ENCODE measurements at places on chromosomes 6 and 20.

GRCh38 chr6:53795340-53795701, 516 bp downstream of the LRRC1 start:
- peak; percentile 42 for DNase-seq

DNA sequence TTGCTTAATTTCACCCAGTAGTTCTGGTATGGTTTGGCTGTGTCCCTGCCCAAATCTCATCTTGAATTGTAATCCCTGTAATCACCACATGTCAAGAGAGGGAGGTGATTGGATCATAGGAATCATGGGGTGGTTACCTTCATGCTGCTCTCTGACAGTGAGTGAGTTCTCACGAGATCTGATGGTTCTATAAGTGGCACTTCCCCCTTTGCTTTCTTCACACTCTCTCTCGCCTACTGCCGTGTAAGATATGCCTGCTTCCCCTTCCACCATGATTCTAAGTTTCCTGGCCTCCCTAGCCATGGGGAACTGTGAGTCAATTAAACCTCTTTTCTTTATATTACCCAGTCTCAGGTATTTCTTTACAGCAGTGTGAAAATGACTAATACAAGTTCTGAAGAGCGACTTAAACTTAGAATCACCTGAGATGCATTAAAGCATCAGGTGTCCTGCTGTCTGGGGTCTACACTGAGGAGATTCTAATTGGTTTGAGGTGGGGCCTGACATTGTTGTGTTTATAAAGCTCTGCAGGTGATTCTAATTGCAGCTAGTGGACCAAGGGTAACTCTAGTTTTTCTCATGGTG, 82.1 kb upstream of the DTNBP1 start:
- DNase-seq: no peak

DNA sequence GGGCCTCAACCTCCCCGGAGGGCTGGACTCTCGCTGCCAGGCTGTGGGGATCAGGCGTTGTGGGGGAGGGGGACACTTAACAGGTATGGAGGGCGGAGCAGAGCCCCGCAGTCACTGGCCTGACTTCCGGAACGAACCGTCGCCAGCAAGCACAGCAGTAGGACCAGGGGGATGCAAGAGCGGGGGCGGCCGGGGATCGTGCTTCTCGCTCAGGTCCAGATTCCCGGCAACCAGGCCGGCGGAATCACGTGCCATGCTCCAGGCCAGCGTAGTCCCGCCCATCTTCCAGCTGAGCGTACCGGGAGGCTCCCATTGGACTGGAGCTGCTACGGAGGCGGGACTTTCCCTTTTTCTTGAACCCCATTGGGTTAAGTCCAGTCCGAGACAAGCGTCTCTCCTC, 10.0 kb upstream of the POU5F1 start:
- DNase-seq: no peak

- DNase-seq: no peak
Observed at GRCh38 chr6:121994919-121995318, 404.5 kb upstream of the HSF2 start.

GRCh38 chr6:56214041-56214702, 33.2 kb downstream of the COL21A1 start:
- no peak for DNase-seq

DNA sequence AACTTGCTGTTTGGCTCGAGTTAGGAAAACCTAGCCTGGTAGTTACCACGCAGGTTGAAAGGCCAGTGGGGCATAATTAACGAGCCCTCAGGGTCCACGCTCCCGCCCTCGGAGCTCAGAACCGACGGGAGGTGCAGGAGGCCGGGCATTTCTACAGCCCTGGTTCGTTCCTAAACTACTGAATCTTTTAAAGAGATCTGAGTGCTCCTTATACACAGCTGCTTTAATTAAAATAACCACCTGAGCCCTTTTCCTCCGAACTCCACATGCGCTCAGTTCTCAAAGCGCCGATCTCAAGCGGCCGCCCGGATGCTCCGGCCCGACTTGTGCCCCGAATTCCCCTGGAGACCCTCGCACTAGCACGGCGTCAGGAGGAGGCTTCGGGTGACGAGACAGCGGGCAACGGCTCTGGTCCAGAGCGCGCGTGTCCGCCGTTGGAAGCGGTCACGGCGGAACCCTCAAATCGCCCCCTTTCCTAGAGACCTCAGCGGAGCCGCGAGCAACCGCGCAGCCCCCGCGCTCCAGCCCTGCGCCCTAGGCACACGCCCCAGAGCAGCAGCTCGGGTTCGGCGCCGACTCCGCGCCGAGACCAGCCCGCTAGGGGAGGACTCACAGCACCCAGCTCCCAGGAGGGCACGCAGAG, 397 bp downstream of the WDR27 start:
- DNase-seq: no peak

- DNase-seq: no peak
Observed at GRCh38 chr6:145258122-145258521, 477.2 kb downstream of the EPM2A start.

DNA sequence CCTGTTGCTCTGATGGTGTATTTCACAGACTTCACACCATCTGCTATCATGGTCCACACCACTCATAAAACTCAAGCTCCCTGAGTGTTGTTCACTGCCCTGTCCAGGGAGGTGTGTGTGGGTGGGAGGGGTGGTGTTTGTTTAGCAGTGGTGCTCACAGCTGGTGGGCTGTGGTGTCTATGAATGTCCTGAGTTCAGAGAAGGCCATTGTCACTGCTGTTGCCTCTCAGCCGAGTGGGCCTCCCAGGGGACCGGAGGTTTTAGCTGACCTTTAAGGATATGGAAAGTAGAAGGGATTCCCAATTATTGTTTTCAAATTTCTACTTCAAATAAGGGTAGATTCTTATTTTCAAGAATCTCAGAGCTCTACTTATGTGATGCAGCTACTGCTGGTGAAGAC, 45.6 kb downstream of the DTD1 start:
- DNase-seq: no peak

DNA sequence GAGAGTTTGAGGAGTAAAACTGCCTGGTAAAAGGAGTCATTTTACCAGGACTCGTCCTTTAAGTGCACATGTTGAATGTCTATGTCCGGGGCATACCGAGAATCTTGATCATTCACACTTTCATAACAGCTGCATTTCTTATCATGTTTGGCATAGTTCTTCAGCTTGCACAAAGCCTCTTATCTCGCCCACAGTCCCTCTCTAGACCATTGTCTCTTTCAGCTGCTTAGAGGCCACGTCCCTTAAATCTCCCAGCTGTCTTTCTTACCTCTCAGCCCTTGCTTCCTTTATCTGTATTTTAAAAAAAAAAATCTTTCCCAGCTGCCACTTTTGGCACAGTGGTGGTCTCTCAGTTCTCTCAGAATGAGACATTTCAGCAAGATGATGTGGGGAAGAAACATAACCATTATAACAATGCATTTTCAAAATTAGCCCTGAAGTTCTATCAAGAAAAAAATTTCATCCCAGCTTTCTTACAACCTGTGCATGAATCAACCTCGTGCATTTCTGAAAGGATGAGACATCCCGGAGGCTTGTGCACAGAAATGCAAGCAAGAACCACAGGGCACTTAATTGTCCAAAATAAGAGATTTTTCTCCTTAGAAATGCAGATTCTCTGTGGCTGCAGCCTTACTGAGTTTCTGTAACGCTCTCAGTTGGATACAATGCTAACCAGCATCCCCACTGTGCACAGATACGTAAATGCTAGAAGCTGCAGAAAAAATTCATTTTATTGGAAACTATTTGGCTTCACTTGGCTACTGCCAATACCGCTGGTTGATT, 24.2 kb downstream of the RBM24 start:
- no peak for DNase-seq

GRCh38 chr6:37784585-37784967, 35.0 kb upstream of the ZFAND3 start:
- DNase-seq: no peak

DNA sequence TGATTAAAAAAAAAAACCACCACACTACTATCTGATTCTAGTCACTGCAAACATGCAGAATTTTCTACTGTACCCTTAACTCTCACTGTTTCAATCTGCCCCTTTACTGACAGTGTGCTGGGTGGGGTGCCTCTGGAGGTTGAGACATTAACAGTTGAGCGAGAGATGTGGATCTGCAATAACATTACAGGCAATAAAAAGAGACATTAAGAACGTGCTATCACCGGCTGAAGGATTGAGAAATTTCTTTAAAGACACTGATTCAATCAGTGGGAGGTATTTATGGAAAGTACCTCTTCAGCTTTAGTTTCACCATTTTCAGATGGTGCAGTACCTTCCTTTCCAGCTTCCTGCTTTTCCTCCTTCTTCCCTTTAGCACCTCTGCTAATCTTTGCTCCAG, 32.5 kb downstream of the HMGN3 start:
- DNase-seq: no peak

- DNase-seq: no peak
Observed at GRCh38 chr6:134555672-134556071, 237.8 kb upstream of the SGK1 start.

GRCh38 chr6:44672086-44672485, 284.6 kb downstream of the CDC5L start:
- no peak for DNase-seq

- DNase-seq: no peak
Observed at GRCh38 chr20:6744805-6745204, 22.7 kb upstream of the BMP2 start.

GRCh38 chr6:135087803-135088202, 33.2 kb upstream of the HBS1L start:
- peak; percentile 47 for DNase-seq

GRCh38 chr6:43842231-43842794, 72.3 kb downstream of the VEGFA start:
- no peak for DNase-seq

GRCh38 chr6:74408844-74409243, 712.8 kb downstream of the CD109 start:
- DNase-seq: no peak

GRCh38 chr6:148700047-148700715, 46.6 kb upstream of the UST start:
- DNase-seq: no peak

DNA sequence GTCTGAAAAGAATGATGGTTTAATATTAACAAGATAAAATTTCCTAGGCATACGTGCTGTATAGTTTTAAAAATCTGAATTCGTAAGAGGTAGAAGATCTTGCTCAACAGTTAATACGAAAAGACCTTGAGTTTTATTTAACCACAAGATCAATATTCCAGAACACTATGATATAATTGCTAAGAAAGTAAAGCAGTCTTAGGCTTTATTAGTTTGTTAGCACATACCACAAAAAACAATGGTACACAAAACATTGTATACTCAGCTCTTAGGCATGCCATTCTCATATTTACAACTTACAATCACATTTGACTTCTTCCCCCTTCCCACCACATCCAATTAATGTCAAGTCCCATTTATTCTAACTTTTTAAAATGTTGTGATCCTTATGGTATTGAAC, 24.4 kb upstream of the STXBP5 start:
- DNase-seq: no peak

DNA sequence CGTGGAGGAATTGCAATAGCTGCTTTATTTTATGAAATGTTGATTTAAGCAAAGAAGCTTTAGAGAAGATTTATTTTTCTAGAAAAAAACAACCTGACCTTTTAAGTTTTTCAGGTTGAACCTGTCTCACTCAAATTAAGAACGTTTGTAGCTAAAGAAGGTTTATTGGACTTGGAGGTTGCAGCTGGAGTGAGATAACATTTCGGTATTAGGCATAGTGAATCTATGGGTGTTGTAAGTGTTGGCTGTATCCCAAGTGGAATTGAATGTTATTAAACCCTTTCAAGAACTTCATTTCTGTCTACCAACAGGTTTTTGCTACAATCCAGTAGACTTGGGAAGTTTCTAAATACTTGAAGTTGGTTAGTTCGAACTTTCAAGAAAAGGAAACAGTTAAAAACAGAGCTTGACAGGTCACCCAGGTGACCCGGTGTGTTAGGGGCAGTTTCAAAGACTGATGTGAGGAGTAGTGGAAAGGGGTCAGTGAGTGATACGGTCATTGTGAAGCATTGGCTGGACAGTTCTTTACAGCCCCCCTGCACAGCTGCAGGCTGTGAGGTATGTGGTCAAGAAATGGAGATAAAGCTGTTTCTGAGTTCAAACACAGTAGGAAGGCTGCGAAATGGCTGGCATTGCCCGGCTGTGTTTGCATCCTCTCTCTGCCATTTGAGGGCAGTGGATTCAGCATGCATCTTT, 2.4 kb upstream of the TBCC start:
- DNase-seq: no peak

DNA sequence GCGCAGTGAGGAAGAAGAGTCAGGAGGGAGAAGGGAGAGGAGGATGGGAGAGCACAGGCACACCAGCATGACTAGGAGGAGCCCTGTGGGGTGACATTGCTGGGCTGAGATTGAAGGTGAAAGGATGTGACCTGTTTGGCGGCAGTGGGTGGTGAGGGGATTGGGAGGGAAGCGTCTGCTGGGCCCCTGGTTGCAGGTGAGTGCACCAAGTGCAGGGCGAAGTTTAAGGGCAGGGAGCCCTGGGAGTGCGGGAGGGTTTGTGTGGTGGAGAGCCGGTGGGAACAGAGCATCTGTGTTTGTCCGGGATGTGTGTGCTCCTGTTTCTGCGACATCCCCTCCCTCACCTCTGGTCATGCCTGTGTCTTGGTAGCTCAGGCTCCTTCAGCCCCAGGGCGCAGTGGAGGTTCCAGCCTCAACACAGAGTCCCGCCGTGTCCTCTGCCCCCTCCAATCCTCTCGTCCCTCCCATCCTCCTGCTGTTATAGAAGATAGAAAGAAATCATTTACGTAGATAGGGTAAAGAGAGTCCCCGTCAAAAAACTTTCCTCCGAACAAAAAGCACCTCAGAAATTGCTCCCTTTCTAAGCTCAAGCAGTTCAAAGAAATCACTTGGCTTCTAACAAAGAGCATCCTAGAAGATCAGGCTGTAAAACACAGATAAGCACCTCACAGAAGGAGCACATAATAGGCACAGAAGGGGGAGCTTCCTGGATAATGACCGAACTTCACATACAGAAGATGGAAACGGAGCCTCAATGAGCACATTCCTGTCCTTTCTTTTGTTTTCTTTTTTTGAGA, 25.0 kb downstream of the ULBP1 start:
- DNase-seq: no peak

- peak; percentile 97 for DNase-seq
Observed at GRCh38 chr20:35994994-35995453, 26.6 kb downstream of the CNBD2 start.

- no peak for DNase-seq
Observed at GRCh38 chr6:116113386-116113785, 12.5 kb downstream of the COL10A1 start.

DNA sequence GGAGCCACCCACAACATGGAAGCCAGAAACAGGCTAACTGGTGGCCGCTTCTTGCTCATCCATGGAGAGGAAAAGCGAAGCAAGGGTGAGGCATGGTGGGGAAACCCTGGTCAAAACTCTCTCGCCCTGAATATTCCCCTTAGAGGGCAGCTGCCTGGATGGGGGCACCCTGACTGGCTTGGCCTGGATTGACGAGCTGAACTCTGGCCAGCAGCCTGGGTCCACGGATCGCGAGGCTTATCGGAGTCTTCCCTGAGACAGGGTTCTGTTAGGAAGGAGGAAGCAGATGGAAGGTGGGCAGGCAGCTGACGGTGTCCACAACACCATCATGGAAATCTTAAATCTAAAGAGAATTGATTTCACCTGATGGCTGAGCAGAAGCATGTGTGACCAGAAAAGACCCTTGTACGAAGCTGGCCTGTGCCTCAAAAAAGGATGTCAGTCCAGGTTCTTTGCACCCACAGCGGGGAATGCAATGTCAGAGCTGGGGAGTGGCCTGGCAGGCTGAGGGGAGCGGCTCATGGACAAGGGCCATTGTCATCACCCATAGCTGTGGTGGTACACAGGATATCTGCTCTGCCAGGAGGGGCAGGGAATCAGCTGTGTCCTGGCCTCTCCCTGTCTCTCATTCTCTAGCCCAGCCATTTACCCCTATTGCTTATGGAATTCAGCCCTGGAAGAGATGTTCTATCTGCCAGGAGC, 109.4 kb upstream of the SNX9 start:
- DNase-seq: no peak
